Brain (organoid and tissue), 16 donors: ENCODE measurements at places on chromosomes 4 and X. TPM values are rescaled to one million over a fixed set of nuclear protein-coding genes. Genes with fewer than 3 reads are reported as not detected.

- DNase-seq: peak; percentile 87
Measured at GRCh38 chr4:68175562-68176155, 46.0 kb upstream of the TMPRSS11F start.

- DNase-seq: no peak
Measured at GRCh38 chr4:120034913-120035312, 31.7 kb downstream of the MAD2L1 start.

DNA sequence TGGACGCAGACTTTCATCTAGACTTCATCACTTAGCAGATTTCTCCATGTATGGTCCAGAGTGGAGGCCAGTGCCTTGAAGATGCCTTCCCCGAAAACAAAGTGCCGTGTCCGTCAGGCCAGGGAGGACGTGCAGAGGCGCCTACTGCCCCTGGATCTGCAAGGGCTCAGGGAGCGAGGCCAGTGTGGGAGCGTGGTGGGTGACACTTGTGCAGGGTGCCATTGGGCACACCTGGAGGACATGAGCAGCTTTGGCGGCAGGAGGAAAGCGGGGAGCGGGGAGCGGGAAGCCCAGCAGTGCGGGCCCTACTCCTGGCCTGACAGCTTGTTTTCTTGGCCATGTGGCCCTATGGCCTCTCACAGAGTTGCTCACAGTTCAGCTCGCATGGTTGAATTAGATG is 25.8 kb downstream of the WFS1 start:
- no peak for DNase-seq

XAGE1A gene
- polyA plus RNA-seq: not detected

IL21 gene
- polyA plus RNA-seq: not detected

RNF212 gene
- polyA plus RNA-seq: 41.7 TPM
